ENCODE measurements at places on chromosomes 3 and 15.

- DNase-seq, result no peak
Measured at GRCh38 chr3:54901906-54902685, 25.8 kb downstream of the LRTM1 start.

DNA sequence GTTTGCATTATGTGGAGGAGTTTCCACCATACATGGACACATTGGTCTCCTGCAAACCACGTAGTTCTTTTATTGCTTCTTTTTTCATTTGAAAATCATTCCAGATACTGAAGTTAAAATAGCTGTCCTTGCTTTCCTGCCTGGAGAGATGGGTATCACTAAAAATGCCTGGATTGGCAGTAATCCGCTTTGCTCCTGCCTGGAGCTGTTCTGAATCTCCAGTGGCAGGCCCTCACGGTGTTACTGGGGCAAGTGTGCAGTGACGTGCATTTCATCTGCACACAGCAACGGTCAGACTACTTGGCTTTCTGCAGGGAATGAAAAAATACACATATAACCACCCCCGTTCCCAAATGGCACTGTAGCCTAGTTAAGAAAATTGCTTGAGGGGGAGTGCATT lies 272.9 kb downstream of the IL5RA start:
- no peak for DNase-seq

- no peak for DNase-seq
Measured at GRCh38 chr3:175404621-175405020, 545.5 kb downstream of the NAALADL2 start.

GRCh38 chr15:71149646-71150557 lies 34.6 kb downstream of the THSD4 start:
- DNase-seq, result no peak

DNA sequence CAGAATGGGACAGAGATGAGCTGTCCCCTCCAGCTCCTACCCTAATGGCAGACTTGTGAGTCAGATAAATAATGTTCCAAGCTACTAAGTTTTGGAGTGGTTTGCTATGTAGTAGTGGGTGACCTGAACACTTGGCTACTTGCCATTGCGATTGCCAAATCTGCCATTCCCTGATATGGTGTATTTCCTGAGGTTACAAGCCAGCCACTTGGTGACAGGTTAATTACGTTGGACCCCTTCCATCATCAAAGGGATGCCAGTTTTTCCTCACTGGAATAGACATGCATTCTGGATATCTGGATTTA lies 33.6 kb downstream of the MORF4L1 start:
- no peak for DNase-seq

DNA sequence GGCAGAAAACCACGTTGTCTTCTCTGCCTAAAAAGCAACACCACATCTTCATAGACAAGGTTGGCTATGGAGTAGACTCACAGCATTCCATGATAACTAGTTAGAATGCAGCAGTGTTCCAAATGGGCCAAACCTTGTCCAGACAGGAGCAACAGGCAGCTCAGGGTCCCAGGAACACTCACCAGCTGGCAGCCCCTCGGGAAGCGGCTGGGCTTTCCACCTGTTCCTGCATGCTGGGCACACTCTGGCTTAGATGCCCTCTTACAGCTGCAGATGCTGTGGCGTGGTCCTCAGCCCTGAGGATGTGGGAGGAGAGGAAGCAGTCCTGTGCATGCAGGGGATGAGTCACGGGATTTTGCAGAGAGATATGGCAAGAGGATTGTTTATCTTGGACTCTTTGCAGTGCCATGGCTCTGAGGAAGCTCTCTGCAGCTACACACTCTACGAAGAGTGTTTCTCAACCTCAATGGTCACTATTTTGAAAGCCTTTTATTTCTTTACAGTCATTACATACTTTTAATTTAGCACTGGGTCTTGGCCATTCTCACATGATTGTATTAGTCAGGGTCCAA lies 11.3 kb downstream of the NRROS start:
- DNase-seq, result no peak

DNA sequence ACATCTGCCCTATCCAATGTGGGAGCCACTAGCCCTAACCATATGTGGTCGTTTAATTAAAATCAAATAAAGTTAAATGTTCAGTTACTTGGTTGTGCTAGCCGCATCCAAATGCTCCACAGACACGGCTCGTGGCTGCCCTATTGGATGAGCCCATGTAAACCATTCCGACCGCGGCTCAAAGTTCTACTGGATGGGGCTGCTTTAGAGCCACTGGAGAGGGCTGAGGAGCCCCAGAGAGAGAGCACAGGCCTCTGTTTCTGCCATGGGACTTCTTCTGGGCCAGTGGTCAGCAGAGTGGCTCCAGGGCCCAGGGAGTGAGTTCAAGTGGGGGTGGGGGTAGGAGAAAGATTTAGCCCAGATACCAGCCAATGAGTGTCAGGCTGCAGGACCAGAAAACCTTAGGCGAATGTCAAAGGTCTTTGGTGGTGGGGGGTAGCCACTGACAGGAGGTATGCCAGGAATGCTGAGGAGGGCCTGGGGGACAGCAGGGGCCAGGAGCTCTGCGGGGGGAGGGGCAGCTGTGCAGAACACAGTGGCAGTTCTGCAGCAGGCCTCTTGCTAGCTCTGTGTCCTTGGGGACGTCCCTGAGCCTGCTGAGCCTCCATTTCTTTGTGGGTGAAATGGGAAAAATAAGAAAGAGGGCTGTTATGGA lies 30.1 kb downstream of the SPSB4 start:
- no peak for DNase-seq

GRCh38 chr3:79140708-79141107 lies 627.1 kb downstream of the ROBO1 start:
- DNase-seq, result no peak
